ENCODE measurements at places on chromosomes 13 and 19.

DNA sequence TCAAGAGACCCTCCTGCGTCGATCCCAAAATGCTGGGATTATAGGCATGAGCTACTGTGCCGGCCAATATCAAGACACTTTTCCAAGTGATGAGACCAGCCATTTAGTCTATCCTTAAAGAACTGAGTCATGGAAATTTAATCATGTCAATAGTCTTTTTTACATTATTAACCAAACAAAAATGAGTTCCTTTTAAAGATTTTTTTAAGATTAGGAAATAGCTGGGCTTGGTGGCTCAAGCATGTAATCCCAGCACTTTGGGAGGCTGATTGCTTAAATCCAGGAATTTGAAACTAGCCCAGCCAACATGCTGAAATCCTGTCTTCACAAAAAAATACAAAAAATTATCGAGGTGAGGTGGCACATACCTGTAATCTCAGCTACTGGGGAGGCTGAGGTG is 16.7 kb upstream of the ZNF564 start:
- DNase-seq, result no peak

DNA sequence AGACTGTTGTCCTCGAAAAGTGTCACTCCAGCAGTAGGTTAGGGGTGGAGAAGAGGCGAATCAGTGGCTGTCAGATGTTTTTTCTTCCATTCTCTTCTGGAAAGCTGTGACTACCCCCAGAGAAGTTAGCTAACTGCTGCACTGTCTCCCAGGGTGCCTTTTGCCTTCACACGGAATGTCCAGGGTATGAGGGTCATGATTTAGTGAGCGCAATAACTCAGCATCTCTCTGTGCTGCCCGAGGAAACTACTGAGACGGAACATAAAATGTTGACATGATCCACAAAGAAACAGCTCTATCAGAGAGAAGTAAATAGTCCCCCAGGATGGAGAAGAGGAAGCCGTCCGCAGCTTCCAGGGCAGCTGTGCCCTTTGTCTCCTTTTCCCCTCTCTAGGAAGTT is 254.0 kb upstream of the ARGLU1 start:
- no peak for DNase-seq

DNA sequence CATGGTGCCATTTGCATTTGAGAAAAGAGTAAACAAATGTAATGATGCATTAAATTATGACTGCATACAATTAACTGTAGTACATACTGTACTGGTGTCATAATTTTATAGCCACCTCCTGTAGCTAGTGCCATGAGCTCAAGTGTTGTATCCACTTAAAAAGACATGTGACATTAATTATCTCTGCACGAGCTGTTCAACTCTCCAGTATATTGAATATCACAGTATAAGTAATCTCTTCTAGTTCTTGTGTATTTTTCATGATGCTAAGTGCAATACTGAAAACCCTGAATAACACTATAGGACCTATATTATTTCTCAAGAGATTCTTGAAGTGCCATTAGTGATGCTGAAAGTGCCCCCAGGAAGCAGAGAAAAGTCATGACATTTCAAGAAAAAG is 387.3 kb downstream of the PCDH17 start:
- DNase-seq, result no peak

DNA sequence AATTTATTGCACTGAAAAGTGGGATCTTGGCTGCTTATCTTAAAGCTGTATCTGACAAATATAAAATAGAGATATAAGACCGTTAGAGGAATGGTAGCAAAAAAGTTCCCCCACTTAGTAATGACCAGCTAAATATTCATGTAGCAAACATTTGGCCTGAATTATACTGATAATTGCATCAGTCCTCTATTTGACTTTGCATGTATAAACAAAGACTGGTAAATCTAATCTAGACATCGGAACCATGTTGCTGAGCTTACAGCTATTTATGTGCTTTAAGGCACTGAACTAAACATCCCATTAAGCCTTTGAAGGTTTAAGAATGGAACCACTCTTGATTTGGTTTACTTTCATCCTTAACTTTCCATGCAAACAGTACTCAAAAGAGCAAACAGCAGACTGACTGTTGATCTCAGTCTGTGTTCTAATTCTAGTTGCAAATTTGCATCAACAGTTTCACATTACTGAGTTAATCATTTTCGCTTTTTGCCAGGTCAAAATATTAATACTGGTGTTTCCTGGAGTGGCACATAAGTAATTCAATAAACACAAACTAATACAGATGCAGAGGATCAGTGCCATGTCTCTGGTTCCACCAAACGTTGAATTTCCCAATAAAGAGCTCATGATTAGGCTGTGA is 203.5 kb upstream of the HTR2A start:
- no peak for DNase-seq

GRCh38 chr19:30609656-30610270 is 237.6 kb downstream of the ZNF536 start:
- no peak for DNase-seq

- no peak for DNase-seq
Observed at GRCh38 chr13:77696006-77696878, 1.2 kb upstream of the SLAIN1 start.

GRCh38 chr13:37561031-37561430 is 37.5 kb downstream of the POSTN start:
- DNase-seq, result no peak

- no peak for DNase-seq
Observed at GRCh38 chr19:5046339-5047039, 77.6 kb downstream of the KDM4B start.

GRCh38 chr13:85373322-85373721 is 425.9 kb downstream of the SLITRK6 start:
- DNase-seq, result no peak

DNA sequence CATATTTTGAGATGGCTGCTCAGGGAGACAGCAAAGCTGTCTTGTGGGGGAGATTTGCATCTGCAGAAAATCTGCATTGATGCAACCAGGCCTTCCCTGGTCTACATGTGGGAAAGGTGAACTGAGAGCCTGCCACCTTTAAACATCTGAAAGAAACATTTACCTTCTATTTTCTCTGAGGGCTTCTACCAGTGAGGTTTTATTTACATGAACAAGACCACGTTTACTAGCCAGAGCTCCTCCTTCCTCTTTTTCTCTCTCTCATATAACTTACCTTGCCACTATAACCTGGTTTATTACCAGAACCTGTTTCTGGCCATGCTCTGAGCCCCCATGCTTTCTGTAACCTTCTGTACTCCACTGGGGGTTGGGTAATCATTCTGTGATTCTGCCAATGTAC is 14.4 kb upstream of the RUBCNL start:
- no peak for DNase-seq

DNA sequence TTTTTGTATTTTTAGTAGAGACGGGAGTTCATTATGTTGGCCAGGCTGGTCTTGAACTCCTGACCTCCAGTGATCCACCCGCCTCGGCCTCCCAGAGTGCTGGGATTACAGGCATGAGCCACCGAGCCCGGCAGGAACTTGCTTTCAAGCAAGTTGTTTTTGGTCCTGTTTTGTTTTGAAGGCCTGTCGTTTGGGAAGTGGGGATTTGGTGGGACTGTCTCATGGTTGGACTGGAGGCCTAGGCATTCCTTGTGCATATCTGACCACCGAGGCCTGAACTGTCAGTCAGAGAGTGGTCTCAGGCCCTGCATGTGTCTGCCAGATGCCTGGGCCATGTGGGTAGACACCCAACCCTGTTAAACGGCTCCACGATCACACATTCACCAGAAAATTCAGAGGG is 26.3 kb downstream of the UBXN6 start:
- no peak for DNase-seq

- no peak for DNase-seq
Observed at GRCh38 chr19:41784743-41785142, 11.6 kb upstream of the CEACAM3 start.

DNA sequence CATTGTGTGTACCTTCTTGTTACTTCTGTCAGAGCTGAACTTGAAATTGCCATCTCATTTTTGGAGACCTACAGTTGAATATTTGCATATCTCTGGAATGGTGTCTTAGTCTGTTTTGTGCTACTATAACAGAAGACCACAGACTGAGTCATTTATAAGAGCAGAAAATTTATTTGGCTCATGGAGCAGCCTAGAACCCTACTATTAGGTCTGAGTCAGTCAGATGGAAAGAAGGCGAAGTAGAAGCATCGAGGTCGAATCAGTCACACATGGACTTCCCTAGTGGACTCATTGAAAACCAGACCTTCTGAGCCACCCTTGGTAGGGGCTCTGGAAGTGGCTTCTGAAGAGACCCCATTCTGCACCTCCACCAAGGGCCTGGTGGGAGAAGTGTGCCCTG is 33.9 kb upstream of the TPT1 start:
- DNase-seq, result no peak

DNA sequence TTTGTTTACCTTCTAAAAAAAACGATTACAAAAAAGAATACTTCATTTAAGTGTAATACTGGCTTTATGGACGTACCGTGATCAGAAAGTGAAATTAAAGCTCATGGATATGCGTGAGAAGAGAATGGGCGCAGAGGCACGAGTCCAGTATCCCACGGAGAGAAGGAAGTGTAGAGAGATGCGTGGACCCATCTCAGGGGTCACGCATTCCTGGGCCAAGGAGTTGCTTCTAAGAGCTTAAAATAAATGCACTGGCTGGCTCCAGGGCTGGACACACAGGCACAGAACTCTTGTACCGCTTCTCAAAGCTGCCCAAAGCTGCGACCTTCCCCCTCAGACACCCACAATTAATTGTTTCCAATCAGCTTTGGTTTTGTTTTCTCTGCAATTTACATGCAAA is 8.7 kb upstream of the SPC24 start:
- no peak for DNase-seq

GRCh38 chr13:53240401-53241025 is 211.9 kb downstream of the OLFM4 start:
- no peak for DNase-seq
